GM03348 (cell line): ENCODE measurements at places on chromosomes 11 and 22.

GRCh38 chr22:45544588-45545170 lies 42.0 kb downstream of the FBLN1 start:
- peak; percentile 69 for DNase-seq

DNA sequence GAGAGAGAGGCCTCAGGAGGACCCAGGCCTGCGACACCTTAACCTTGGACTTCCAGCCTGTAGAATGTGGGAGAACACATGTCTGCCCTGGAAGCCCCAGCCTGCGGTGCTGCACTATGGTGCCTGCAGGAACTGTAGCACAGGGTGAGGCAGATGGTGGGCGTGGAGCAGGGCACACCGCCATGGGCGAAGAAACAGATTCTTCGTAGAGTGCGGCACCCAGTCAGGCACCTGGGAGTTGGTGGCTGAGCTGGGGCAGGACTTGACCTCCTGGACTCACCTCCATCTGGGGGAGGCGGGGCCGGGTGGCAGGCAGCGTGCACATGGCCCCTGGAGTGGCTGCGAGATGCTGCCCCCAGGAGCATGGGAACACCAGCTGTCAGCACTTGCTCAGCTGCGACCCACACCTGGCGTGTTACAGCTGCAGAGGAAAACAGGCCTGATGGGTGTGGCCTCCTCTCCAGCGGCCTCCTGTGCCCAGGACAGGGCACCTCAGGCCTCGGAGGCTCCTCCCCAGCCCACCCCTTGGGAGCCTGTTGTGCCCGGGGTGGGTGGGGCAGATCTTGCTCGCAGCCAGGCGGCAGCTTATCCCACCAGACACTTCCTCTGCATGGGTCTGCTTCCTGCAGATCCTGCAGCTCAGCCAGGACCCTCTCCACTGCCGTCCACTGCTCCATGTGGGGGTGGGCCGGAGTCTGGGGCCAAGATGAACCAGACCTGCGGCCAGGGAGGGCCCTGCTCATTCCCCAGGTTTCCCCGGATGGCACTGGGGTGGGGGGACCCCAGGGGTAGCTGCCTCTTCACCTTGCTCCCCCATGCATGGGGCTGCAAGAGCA lies 80.4 kb downstream of the MYEOV start:
- DNase-seq = no peak

GRCh38 chr11:68840661-68841653 lies 759 bp downstream of the CPT1A start:
- DNase-seq = peak; percentile 76

GRCh38 chr22:20647586-20648305 lies 126.2 kb upstream of the SERPIND1 start:
- no peak for DNase-seq

- peak; percentile 21 for DNase-seq
Observed at GRCh38 chr22:24367841-24368240, 59.6 kb upstream of the ADORA2A start.

DNA sequence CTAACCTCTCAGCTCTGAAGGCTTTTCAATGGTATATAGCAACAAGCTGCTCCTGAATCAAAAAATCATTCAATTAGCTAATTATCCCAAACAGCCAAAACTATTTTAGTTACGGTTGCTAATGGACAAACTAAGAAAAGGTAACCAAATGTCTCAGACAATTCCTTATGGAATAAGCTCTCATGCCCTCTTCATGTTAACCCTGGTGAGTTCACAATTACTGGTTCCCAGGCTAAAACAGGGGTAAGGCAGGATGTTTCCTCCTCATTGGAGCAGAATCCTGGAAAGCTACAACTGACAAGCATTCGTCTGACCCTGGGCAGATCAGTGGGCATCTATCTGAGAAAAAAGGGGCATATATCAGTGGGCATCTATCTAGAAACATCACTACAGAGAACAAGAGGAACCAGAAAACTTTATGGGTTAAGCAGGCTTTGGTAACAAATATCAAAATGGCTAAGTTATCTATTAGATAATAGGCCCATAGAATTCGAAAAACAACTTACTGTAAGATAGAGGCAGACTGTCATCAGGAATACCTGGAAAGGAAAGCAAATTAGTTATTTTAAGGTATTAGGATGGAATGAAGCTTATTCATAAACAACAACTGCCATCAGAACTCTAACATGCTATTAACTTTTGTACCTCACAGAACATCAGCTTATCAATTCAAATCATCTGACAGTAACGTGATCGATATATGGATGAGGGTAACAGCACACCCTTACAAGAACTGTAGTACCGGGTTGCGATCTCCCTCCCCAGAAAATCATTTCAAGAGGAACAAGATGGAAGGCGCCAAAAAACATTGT lies 14.8 kb upstream of the WDR74 start:
- DNase-seq = no peak

DNA sequence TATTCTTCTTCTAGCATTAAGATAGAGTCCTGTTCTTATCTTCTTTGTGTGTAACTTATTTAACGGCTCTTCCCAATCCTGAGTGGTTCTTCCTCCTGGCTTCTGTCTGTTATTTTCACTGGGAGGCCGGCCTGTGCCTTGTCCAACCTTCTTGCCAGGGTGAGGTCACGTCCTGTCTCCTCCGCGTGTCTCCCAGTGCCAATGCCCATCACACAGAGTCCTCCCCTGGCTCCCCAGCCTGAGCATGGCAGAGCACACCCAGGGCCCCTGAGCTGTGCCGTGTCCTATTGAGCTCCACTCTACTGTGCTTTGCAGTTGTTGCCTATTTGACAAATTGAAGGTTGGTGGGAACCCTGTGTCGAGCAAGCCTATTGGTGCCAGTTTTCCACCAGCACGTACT lies 487.3 kb downstream of the BRD1 start:
- no peak for DNase-seq

DNA sequence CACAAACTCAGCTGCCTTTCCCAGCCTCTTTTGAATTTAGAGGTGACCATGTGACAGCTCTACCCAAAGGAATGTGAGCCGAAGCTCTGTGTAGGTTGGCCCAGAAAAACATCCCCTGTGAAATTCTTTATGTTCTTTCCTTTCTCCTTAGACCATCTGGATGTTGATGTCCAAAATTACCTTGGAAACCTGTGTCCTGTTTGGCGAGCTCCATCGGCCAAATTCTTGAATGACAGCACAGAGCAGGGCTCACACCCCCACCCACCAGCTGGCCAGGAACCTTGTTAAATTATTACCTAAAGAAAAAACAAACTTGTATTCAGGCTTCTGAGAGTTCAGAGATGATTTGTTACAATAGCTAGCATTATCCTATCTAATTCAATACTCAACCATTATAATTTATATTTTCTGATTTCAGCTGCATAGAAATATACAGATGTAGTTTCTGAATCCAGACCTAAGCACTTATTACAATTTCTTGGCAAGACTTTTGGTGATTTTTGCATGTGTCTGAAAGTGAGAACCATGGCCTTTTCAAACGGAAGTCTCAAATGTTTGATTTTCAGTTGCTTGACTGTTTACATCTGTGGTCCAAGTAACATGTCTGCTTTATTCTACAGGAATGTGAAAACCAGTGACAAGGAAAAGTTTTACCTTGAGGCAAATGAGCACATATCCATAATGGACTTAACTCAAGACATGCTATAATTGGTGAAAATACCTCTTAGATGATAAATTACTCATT lies 554.2 kb downstream of the NTM start:
- peak; percentile 40 for DNase-seq

DNA sequence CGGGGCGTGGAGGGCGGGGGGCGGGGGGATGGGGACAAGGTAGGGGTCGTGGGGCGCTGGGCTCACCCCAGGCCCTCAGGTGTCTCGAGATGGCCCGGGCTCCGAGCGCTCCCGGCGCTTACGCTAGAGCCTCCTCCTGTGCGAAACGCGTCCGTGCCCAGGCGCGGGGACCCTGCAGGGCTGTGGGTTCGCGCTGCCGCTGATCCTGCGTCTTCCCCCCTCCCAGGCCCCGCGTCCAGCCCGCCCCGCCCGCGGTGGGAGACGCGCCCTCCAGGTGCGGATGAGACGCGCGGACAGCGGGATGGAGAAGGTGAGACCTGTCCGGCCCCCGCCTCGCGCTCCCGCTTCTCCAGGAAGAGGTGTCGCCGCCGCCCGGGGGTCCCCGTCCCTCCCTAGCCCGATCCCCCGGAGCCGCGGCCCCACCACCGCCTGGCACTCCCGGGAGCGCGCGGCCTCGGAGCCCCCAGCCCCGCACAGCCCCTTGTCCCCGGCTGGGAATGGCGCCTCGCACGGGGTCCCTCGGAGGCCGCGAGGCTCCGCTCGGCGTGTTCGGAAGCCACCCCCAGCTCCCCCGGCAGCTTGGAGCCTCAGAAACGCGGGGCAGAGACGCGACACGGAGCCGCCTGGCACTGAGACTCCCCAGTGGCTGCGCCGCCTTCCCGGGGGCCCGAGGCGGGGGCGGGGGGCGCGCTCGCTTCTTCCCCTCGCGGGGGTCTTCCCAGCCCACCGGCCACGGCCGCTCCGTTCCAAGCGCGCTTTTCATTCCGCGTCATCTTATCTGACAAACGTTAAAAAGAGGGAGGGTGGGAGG lies 27.6 kb upstream of the TOLLIP start:
- DNase-seq = no peak

DNA sequence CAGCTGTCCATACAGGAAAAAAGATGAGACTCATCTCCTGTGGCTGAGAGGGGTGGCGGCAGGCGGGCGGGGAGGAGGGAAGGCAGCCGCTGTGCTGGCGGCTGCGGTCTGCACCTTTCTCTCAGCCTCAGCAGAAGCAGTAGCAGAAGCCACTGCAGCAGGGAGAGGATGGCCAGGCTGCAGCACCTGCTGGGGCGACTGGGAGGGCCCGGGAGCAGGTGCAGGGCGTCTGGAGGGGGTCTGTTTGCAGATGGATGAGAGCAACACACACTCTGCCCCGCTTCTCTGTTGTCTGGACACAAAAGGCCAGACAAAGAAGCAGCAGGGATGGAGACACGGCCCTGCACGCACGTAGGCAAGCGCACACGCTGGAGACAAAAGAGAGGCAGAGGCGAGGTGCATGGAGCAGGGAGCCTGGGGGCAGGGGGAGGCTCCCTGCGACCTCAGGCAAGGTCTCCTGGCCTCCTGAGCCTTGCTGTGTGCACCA lies 9.3 kb upstream of the MIAT start:
- no peak for DNase-seq

DNA sequence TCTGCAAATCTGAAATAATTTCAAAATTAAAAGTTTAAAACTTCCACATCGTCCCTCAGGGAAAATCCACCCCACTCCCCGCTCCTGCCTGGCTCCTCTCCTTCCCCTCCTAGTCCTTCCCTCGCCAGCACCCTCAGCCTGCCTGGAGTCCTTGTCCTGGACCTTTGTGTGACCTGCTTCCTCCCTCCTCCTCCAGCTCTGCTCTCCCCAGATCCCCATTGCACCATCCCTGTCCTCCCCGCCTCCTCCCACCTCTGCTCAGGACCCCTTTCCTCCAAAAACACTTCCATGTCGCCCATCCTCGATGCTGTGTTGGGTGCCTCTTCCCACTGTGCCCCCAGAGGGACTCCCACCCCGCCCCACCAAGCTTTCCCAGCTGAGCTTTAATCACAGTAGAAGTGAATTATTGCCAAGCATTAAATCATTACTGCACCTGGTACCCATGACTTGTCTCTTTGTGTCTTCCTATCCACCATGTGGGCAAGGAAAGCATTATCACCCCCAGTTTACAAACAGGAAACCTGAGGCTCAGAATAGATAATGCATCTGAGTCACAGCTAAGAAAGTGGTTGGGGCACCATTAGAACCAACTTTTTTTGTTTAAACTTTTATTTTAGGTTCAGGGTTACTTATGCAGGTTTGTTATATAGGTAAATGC lies 2.4 kb upstream of the ZP1 start:
- DNase-seq = no peak

DNA sequence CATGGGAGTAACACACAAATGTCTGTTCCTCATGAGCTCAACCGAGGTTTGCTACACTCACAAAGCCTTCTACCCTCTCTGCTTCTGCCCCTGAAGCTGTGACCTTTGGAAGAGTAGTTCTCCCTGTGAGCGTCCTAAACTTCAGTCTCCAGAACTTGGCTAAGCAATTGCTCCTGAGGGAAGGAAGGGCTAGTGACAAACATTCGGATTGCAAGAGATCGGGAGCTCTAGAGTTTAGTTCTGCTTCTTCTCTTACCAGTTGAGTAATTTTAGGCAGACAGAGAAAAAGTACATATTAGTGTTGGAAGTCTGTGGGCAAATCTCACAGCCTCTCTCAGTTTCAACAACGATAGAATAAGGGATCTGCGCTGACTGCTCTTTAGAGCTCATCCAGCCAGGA lies 27.3 kb upstream of the ELF5 start:
- no peak for DNase-seq

DNA sequence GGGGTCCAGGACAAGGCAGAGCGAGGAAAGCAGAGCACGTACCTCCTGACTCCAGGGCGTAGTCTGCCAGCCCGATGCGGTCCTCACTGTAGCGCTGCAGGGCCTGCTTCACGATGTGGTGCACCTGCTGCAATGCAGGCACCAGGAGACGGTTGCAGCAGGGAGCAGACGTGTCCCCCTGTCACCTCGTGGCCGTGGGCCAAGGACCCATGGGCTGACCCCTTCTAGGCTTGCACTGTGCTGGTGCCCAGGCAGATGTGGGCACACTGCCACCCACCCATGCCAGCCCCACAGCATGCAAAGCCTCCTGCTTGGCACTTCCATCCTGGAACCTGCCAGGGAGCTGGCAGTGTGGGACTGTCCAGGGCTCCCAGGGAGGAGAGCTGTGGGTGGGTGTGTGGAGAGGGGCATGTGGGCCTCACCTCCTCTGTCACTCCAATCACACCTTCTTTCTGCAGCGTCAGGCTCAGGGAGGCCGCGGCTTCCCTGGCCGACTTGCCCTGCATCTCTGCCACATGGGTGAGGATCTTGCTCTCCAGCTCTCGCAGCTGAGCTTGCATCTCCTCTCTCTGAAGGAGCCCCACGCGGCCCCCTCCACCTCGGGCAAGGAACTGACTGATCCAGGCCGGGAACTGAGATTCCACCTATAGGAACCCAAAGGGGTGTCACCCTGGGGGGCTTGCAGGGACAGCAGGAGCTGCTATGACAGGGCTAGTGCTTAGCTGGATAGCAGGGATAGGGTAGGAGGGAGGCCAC lies 16.3 kb downstream of the SUN2 start:
- no peak for DNase-seq

DNA sequence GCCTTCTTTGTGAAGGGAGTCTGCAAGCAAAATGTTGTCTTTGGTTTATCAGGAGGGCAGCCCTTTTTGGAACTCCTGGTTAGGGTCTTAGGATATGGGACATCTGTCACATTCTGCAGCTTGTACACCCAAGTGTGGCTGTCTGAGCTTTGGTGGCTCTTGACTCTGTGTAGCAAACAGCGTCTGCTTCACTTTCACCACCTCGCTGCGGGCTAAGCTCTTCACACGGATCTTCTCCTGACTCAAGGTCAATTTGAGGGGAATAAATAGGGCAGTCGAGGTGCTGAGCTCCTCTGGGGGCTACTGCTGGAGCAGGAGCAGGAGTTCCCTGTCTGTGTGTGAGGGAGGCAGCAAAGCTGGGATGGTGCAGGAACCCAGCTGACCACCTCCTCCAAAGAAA lies 10.6 kb downstream of the MICAL2 start:
- no peak for DNase-seq
